ENCODE measurements at places on chromosomes 2 and 18.
A peak's percentile ranks its signal among the peaks of the same experiment; 100 is the strongest.

DNA sequence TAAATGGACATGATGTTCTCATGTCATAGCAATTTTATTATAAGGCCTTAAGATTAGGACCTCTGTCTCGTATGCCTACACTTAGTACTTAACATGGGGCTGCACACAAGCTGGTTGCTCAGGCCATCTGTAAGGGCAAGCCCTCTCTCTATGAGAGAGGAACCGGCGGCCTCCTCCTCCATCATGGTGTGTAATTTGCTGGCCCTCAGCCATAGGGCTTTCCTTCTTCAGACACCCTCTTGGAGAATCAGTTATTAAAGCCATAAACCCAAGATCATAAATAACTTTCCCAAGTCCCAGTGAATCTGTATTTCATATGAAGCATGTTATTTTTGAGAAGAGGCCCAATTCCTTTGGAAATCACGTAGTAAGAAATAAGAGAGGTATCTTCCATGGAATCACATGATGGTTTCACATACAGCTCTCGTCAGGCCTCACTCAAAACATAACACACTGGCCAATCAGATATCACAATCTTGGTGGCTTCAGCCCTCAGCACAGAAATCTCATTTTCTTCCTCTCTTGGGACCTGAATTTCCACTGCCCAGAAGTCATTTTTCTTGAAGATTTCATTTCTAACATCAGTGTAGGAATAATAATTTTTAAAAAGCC, 92.6 kb downstream of the RDH14 start:
- DNase-seq = no peak

- no peak for DNase-seq
These were observed 269.4 kb upstream of the RAB6C start for GRCh38 chr2:129709956-129710598.

- DNase-seq = no peak
These were observed 30.1 kb upstream of the THOC1 start for GRCh38 chr18:297936-298335.

DNA sequence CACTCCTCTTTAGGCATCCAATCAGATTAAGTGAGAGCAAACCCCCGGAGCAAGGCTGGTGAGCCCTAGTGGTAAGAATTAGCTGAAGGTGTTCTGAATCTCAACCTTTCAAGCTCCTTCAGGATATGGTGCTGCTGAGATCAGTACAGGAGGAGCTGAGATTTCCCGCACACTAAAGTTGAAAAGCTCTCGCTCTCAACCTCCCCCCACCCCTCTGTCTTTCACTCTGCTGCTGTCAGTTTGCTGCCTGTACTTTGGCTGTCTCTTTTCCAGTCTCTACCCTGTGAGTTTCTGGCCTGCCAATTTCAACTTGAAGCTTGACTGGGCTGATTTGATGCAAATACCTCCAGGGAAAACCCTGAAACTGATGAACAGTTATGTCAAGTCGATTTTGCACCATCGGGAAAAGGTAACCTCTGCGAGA, 15.7 kb downstream of the ZEB2 start:
- no peak for DNase-seq

GRCh38 chr2:8583400-8584173, 98.3 kb upstream of the ID2 start:
- DNase-seq = peak; percentile 91

DNA sequence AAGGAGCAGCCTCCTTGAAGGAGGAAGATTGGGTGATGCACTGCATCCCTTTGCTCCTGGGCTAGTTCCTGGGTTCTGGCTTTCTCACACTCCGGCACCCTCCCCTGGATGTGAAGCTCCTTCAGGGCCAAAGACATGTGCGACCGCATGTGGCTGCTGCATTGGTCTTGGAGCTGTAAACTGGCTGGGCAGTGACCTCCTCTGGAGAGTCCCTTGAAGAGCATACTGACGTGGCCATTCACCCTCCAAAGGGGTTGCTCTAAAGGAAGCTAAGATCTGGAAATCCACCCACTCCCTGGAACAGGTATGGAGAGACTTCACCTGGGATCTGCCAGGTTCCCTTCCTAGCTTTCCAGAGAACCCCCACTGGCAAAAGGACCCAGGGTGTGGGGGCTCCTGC, 62.1 kb downstream of the TMEM17 start:
- no peak for DNase-seq

GRCh38 chr2:189580241-189580651, 340 bp downstream of the SLC40A1 start:
- DNase-seq = no peak

GRCh38 chr2:1869987-1870386, 125.7 kb upstream of the PXDN start:
- no peak for DNase-seq

GRCh38 chr2:184119989-184120800, 478.1 kb upstream of the ZNF804A start:
- DNase-seq = no peak

DNA sequence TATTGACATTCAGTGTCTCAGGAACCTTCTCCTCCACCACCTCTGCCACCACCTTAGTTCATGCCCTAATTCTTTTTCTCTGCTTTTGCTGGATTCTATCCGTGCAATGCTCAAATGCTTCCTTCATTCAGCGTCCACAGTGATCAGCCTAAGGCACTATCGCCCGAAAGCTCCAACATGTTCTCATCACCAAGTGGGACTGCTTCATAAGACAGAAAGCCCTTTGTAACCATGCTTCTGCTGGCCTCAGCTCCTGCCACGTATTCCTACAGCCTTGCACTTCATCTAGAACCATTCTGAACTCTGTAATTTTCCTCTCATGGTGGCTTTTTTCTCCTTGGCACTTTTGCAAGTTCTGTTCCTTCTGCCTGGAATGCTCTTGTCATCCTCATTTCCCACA, 222.9 kb downstream of the HNMT start:
- DNase-seq = no peak

DNA sequence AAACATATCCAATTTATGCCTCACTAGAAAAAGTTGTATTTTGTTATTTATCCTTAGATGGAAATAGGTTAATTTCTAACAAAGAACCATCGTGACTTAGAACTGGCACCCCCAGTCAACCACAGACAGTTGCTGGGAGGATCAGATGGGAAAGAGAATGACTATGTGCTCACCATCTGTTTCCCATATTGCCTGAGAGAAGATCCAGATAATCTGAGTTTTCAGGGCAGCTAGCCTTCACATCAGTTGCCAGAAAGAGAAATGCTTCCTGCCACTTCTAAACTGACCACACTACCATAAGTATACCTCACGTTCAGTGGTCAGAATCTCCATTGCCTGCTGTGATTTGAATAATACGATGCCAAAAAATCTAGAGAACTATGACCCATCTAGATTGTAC, 28.4 kb upstream of the NEB start:
- DNase-seq = no peak

- DNase-seq = no peak
These were observed 292.1 kb downstream of the NBAS start for GRCh38 chr2:15269043-15269442.

- DNase-seq = no peak
These were observed 99.9 kb downstream of the PARD3B start for GRCh38 chr2:204645018-204645773.

GRCh38 chr2:208674919-208675318, 268.3 kb downstream of the PTH2R start:
- DNase-seq = peak; percentile 36

GRCh38 chr2:209556354-209556961, 132.6 kb downstream of the MAP2 start:
- DNase-seq = peak; percentile 26

- DNase-seq = no peak
These were observed 111.2 kb downstream of the STPG4 start for GRCh38 chr2:47043891-47044239.

- DNase-seq = no peak
These were observed 34.2 kb upstream of the KCNJ3 start for GRCh38 chr2:154664248-154664647.

DNA sequence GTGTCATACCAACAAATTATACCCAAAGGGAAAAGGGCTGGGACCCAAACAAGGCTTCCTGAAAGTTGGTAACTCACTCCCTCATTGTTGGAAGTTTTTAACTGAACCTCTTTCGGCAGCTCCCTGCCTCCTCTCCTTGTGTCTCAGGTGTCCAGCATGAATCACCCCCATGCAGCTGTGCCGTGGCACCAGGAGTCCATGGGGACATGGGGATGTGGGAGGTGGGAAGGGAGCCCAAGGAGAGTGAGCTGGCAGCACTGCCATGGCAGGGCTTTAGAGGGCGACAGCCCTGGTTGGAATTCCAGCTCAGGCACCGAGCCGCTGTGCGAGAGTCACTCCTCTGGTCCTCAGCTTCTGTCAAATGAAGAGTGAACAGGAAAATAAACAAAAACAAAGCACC, 12.5 kb upstream of the GYPC start:
- no peak for DNase-seq

DNA sequence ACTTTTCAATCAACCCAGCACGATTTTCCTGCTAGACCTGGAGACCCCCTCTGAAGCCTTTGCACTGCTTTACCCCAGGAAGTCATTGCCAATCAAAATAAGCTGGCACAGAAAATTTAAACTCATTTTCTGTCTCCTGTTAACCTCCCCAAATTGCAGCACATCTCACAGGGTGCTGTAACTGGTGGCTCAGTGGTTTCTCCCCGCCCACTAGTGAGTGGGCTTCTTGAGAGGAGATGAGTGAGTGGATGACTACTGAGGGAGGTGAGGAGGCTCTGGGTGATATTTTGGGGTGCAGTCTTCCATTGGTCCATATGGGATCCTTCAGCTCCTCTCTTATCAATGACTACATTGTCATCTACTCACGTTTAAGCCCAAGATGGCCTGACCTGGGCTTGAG, 239.8 kb upstream of the HS6ST1 start:
- no peak for DNase-seq

- DNase-seq = no peak
These were observed 48.6 kb downstream of the LAMA1 start for GRCh38 chr18:7068871-7069590.

- no peak for DNase-seq
These were observed 237.0 kb downstream of the IKZF2 start for GRCh38 chr2:212914392-212914791.

- DNase-seq = no peak
These were observed 157.7 kb downstream of the TWIST2 start for GRCh38 chr2:239005586-239005985.

DNA sequence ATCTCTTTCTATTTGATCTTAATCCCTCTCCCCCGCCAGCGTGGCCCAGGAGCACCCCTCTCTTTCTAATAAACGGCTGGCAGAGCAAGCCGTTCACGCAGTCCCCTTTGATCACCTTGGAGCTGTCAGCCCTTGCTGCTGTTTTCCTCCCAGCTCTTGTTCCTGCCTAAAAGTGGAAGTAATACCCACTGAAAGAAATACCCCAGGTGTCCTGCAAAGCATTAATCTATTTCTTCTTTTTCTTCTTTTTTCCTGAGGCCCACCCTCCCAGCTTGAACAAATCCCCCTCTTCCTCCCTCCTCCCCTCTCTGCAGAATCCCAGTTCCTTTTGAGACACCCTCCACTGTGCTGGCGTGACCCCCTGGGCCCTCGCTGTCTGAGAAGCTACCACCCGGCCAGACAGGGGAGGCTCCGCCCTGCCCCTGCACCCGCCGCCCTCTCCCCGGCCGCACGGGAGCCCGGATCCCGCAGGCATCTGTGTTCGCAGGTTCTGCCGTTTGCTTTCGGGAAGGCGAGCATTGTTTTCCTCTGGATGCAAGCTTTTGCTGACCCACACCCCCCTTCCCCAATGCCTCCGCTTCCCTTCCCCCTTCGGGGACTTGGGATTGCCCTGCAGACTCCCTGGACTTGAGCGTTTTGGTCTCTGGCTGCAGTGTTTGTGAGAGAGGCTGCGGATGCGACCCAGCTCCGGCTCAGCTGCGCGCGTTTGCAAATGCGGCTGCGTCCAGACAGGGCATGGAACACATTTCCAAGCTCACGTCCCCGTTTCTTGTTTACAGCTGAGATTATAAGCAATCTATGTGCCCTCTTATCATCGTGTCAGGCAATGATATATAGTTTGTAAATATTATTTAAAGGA, 631.5 kb downstream of the NYAP2 start:
- peak; percentile 78 for DNase-seq

GRCh38 chr18:44370861-44371260, 309.8 kb upstream of the SETBP1 start:
- no peak for DNase-seq

- DNase-seq = no peak
These were observed 9.0 kb downstream of the CRACDL start for GRCh38 chr2:98927027-98927426.

- no peak for DNase-seq
These were observed 119.2 kb downstream of the VAPA start for GRCh38 chr18:10033016-10033399.

DNA sequence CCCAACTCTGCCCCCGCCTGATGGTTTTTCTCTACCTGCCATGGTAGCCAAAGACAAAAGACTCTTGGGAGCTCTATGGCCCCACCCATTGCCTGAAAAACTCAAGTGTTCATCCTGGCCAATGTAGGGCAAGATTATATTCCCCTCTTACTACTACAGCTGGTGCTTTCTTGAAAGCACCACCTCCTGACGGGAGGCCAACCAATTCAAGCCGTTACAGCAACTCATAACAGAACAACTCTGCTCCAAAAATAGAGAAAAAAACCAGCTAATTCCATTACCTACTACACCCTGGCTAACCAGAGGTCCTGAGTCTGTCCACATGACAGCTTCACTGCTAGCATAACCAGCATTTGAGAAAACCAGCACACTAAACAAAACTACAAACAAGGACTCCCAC, 127.5 kb upstream of the GAREM1 start:
- DNase-seq = no peak

DNA sequence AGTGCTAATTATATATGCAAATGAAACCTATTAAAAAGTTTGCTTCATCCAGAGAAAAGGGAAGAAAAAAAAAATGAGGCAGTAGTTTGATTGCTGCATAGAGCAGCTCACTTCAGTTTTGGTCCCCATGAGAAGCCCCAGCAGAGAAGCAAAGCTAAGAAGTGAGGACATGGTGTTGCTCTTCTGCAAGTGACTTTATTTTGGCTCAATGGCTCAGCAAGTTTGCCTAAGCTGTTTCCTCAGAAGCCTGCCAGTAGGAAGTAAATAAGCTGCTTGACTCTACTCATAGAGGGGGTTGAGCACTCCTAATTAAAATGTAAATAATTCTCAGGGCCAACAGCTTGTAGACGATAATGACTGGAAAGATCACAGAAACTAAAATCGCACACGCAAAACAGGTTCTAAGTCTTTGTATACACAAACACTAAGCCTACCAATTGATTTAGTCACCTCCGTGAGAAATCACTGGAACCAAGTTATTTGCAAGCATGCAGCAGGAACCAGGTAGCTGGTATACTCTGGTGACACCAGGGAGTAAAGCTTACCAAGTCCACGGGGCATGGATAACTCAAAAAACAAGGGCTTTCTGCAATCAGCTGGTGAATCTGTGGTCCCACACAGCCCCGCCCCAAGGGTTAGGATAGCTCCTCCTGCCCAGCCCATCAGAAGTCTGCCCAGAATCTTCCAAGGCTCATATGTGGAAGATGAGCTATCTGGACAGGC, 39.7 kb upstream of the NABP1 start:
- no peak for DNase-seq

Measured in renal pelvis (tissue), 12 donors.